ENCODE measurements at places on chromosomes 2 and 18.

DNA sequence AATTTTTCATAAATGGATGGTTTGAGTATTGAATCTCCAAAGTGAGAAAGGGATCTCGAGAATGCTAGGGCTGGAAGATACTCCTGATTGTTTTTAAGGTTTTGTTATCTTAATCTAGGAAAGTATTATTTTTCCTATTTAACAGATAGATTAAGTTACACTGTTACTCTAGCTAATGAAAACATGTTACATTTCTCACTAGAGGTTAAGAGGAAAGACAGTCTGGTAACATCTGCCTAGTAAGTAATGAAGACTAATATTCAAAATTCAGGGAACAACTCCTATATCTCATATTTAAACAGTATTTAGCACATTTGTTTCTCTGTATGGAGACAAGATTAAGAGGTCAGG is 2.0 kb downstream of the GALNT3 start:
- no peak for DNase-seq

DNA sequence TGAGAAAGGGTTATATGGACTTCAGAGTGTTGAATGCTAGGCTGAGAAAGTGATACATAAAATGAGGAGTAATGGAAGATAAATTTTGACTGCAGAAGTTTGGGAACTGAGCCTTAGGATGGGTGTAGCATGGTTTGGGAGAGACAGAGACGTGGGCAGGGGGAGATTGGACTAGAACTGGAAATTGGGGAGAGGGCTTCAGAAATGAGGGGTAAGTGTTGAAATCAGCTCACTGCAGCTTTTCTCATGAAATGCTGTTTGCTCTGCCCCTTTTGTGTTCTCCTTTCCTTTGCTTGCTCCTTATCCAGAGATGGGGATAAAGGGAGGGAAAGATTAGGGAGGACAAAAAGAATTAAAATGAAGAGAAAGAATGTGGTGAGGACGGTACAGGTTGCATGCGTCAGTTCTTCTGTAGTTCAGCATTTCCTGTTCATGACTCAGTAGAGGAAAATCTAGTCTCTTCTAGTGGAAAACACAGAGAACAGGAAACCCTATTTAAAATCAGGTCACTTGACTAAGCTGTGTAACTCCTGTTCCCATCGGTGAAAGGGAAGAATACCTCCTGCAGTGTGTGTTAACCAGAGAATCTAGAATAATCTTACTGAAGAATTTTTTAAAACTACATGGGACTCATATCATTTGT is 105.6 kb downstream of the CRIM1 start:
- DNase-seq, result peak; percentile 97

- DNase-seq, result no peak
Observed at GRCh38 chr2:104889960-104890684, 36.2 kb downstream of the POU3F3 start.

DNA sequence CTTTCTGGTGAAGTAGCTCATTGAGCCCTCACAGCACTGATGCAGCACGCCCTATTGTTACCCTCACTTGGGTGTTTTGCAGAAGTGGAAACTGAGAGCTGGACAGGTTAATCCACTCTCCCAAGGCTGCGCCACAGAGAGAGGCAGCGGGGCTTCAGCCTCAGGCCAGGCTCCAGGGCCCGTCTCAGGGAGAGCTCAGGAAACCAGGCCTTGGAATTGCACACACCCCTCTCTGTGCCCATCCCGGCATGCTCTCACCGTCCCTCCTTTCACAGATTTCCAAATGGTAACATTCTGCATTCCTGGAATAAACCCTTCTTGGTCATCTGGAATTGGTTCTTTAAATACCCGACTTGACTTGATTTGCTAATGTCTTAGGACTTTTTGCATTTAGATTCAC is 51.5 kb downstream of the TWIST2 start:
- DNase-seq, result no peak

DNA sequence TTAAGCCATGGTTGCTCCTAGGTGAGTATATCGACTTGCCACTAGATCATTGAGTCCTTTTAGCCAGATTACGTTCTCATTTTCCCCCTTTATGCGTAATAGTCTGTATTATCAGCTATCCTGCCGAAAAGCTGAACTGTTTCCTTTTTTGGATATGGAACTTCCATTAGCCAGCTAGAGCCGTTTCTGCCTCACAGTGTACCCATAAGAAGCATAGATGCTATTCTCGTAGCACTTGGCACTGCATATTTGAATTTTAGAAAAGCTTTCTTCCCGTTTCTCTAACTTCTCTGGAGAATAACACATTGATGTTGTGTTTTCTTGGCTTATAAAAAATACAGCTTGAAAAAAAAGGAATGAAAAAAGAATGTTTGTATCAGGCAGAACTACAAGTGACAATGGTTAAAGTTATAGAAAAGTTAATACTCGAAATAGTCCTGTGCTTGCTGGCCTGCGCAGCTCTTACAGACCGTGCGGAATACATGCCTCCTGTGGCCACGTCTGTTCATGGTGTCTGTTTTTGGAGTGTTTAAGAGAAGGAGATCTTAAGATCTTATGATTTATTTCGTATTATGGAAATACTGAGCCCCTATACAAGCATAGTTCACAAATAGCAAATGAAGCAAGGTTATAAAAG is 710 bp downstream of the DUSP19 start:
- DNase-seq, result peak; percentile 34

DNA sequence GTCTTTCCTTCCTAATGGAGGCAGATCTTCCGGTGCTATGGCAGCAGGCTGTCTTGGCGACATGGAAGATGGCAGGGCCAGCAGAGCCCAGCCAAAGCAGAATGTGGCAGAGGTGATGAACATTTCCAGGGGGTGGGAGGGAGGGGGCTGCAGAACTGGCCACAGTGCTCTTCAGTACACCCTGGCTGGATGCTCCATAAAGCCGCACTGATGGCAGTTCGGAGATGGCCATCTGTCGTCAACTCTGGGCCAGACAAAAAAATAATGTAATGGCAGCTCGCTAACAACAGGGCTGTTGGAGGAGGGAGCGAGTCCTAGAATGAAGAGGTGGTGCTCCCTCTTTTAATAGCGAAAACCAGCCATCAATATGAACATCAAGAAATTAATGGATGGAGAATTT is 271.0 kb downstream of the ZNF521 start:
- DNase-seq, result no peak

DNA sequence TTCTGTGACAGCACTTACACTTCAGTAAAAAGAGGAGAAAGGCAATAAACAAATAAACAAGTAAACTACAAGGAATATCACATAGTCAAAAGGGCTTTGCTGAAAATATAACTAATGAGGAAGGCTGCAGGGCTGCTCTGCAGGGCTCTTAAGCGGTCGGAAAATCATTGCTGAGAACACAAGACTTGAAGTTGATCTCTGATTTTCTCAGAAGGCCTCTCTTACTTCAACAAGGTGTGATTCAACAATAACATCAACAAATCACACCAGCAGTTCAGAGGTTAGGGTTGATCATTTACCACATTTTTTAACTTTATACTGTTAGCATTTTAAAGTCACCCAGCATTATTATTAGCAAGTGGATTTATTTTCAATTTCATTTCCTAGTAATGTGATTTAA is 215.6 kb downstream of the ARHGAP15 start:
- no peak for DNase-seq

DNA sequence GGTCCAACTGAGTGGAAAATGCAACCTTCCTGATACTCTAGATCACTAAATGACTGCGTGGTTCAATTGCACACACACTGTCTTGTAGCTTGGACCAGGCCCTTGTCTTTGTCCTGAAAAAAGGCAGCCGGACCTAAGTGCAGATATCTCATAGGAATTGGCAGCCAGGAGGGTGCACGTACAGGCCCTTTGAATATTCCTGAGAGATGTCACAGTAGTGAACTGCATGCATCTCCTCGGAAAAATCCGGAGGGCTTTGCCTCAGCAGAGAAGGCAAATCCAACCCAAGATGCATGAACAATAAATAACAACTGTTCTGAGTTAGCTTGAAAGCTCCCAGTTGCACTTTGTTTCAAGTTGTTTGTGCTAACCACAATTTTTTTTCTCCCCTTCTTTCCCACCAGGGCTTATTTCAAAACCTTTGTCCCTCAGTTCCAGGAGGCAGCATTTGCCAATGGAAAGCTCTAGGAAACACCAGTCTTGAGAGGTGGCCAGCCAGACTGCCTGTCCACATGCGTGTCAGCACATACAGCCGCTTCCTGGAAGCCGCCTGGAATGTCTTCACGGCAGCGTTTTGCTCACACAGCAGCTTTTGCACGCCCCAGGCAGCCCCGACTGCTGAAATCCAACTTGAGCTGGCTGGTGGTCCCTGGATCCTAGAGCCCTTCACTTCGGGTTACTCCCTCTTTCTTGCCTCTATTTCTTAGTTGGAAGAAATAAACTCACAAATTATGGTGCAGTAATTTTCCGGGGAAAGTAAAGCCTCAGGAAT is 54.4 kb upstream of the FOSL2 start:
- peak; percentile 81 for DNase-seq

DNA sequence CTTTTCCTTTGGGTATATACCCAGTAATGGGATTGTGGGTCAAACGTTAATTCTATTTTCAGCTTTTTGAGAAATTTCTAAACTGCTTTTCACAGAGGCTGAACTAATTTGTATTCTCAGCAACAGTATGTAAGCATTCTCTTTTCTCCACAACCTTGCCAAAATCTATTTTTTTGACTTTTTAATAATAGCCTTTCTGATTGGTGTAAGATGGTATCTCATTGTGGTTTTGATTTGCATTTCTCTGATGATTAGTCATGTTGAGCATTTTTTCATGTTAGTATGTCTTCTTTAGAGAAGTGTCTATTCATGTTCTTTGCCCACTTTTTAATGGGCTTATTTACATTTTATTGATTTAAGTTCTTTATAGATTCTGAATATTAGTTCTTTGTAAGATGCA is 145.5 kb downstream of the TRABD2A start:
- no peak for DNase-seq

DNA sequence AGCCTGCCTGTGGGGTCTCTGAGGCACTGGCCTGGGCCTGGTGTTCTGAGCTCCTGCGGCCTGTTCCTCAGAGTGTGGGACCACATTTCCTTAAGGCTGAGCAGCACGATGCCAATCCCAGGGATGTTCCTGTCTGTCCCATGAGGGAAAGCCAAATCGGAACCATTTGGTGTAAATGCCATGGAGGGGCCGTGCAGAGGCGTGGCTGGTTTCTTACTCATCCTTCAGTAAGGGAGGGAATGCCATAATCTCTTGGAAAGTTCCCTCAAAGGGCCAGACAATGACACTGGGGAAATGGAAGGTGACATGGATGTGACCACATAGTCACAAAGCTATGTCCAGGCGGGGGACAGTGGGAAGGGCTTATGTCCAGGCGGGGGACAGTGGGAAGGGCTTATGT is 14.4 kb upstream of the PTMA start:
- DNase-seq, result no peak

Measured in cardiac fibroblast (primary cell).